ENCODE measurements at places on chromosomes 13 and 19. TPM values are rescaled to one million over a fixed set of nuclear protein-coding genes. Genes with fewer than 3 reads are reported as not detected.

The CCDC169 gene
- 5.6 TPM for total RNA-seq

The GJA3 gene
- under 0.01 TPM for total RNA-seq

The KISS1R gene
- total RNA-seq, result not detected

The LIG1 gene
- total RNA-seq, result 18.5 TPM

The VN1R4 gene
- total RNA-seq, result not detected

The ADGRE1 gene
- not detected for total RNA-seq

The CYP2F1 gene
- total RNA-seq, result not detected

The FCER2 gene
- total RNA-seq, result not detected

The KRTDAP gene
- total RNA-seq, result not detected

The TJP3 gene
- total RNA-seq, result not detected

The NLRP11 gene
- not detected for total RNA-seq

The NFIX gene
- 29.7 TPM for total RNA-seq

The TSSK6 gene
- total RNA-seq, result 1.2 TPM

The MIDN gene
- total RNA-seq, result 32.6 TPM

The FGF22 gene
- not detected for total RNA-seq

The CABP5 gene
- not detected for total RNA-seq

The JAK3 gene
- total RNA-seq, result 3.4 TPM

The CEACAM4 gene
- not detected for total RNA-seq

The CYP4F12 gene
- total RNA-seq, result not detected

All from smooth muscle cell of the umbilical artery (primary cell).